ENCODE measurements at places on chromosomes 11 and 22.

DNA sequence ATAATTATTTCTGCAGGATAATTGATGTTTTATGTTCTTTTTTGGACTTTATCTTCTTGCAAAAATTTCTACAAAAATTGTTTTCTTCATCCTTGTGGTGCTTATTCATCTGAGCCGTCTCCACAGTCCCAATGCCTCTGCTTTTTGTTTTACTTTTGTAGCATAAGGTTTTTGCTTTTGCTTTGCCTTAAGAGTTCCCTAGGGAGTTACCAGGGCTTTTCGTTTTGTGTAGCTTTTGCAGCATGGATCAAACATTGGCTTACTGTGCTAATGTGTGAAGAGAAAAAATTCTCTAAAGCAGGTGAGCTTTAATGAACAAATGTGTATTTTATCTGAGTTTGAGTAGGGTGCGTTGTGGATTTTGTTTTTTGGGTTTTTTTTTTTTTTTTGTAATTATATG, 11.8 kb downstream of the XBP1 start:
- DNase-seq: no peak

GRCh38 chr22:27986937-27987336, 67.9 kb upstream of the PITPNB start:
- no peak for DNase-seq

GRCh38 chr22:47249370-47249928, 487.0 kb downstream of the TBC1D22A start:
- DNase-seq: no peak

- no peak for DNase-seq
Observed at GRCh38 chr11:11607772-11608171, 14.0 kb downstream of the GALNT18 start.

DNA sequence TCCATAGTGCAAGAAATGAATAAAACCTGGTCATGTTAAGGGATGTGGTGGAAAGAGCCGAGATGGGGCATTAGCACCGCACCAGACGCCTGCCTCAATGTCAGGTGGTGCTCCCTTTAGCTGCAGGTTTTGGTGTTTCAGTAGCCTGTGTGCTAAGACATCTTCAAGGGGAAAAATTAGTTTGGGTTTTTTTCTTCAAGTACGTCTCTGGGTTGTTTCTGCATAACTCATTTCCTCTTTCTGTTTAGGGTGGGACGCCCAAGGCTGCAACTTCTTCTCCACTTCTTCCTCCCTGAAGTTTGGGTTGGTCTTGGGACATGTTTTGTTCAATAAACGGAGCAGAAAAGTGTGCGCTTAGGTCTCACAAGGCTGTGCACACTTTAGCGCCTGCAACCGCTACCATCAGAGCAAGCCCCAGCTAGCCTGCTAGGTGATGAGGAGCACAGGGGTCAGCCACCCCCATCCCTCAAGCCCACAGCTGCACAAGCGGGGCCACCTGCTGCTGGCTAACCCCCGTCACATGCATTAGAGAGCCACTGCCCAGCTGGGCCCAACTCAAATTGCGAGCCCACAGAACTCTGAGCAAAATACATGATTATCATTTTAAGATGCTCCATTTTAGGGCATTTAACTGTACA, 1495.7 kb downstream of the TBC1D22A start:
- no peak for DNase-seq

DNA sequence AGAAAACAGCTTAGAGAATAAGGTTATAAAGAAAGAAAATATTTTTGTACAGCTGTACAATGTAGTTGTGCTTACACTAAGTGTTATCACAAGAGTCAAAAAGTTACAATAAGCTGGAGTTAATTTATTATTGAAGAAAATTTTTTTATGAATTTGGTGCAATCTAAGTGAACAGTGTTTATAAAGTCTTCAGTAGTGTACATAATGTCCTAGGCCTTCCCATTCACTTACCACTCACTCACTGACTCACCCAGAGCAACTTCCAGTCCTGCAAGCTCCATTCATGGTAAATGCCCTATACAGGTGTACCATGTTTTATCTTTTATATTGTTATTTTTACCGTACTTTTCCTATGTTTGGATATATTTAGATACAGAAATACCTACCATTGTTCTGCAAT, 34.7 kb downstream of the GDPD4 start:
- DNase-seq: no peak

DNA sequence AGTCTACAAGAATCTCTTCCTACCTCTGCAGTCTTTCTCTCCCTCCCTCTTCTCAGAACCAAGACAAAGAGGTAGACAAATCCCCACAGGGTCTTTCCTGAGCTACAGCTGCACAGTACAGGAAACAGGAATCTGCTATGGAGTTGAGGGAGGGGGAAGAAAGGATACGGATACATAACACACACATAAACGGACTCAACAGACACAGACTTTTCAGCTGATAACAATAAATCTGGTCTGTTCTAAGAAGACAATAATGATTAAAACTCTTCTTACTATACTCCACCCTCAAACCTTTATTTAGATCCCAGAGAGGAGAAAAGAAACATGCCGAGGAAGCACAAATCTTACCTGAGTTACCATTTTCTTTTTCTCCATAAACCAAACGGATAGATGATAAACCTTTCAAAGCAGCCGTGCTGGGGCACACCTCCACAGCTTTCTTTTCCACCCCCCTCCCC, 122.2 kb downstream of the APOL5 start:
- DNase-seq: no peak

- DNase-seq: no peak
Observed at GRCh38 chr22:17117890-17118289, 3.3 kb downstream of the TMEM121B start.

- DNase-seq: no peak
Observed at GRCh38 chr11:44920451-44920850, 30.2 kb downstream of the TP53I11 start.

DNA sequence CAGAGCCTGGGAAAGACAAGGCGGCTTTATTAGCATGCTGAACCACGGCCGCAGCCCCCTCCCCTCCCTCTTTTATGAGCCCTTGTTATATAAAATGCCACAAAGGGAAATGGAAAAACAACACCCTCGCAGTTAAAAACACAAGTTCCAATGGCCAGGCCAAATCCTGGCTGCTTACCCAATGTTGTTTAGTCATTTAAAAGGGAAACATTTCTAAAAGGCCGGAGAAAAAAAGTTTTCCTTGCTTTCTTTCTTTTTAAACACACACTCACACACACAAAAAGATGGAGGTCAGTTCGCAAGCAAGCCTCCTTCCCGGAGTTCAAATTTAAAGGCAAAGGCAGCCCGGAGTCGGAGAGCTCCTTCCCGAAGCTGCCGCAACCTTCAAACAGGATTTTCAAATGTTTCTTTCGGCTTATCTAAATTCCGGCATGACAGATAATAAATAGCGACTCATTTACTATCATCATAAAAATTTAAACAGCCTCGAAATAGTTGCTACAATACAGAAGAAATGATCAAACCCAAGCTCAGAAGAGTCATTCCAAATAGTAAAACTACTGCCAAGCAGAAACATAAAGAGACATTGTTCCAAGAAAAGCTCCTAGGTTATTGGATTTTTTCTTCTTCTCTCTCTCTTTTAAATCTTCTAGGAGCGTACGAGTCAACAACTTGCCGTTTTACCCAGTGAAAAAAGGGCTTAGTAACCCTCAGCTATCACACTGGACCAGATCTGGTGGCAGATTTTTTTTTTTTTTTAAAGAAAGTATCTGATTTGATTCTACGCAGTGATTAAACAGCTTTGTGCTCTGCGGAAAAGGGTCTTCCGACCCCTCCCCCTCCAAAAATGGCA, 3.5 kb downstream of the PHF21B start:
- no peak for DNase-seq

DNA sequence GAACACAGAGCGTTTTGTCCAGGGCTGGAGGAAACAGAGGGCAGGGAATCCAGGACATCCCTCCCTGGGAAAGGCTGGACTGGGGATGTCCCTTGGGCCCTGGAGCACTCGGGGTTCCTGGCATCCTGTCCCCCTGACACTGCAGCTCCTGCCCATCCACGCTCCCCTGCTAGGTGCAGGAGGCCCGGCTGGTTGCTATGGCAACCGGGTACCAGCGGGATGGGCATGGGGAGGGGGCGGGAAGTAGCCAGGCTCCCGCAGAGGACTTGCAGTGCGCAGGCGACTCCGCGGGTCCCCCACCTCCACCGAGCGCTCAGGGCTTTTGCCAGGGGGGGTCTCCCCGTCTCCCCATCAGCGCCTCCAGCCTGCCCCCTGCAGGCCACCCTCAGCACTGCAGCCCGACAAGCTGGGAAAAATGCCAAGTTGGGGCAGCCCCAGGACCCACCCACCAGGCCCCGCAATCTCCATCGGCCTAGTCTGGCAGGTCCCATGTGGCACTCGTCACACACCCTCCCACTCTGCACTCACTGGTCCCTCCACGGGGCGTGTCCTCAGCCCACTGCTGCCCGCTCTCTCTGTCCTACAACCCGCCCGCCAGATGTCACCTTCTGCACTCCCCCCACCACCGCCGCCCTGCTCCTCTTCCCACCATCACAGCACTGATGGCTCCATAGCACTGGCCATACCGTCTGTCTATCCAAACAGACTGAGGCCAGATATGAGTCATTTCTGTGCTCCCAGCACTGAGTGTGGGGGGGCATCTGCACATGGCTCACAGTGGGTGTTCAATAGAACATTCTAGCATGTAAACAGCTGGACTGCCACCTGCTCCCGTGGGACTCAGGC, 31.5 kb downstream of the KIAA0930 start:
- DNase-seq: peak; percentile 93

- no peak for DNase-seq
Observed at GRCh38 chr11:65892661-65893317, 2.3 kb downstream of the CCDC85B start.

DNA sequence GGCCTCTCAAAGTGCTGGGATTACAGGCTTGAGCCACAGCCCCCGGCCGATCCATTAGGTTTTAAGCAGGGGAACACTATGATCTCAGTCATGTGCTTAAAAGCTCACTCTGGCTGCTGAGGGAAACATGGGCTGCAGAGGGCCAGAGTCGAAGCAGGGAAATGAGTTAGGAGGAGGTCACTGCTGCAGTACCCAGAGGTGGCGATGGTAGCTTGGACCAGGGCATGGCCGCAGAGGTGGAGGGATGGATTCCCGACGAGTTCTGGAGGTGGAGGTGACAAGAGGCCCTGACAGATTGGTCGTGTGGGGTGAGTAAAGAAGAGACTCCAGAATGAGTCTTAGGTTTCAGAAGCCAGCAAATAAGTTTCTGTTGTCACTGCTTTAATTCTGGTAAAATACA, 54.4 kb upstream of the INCENP start:
- DNase-seq: no peak

- no peak for DNase-seq
Observed at GRCh38 chr11:79720115-79720514, 279.3 kb upstream of the TENM4 start.

GRCh38 chr11:59818572-59818971, 8.0 kb upstream of the MRPL16 start:
- no peak for DNase-seq

DNA sequence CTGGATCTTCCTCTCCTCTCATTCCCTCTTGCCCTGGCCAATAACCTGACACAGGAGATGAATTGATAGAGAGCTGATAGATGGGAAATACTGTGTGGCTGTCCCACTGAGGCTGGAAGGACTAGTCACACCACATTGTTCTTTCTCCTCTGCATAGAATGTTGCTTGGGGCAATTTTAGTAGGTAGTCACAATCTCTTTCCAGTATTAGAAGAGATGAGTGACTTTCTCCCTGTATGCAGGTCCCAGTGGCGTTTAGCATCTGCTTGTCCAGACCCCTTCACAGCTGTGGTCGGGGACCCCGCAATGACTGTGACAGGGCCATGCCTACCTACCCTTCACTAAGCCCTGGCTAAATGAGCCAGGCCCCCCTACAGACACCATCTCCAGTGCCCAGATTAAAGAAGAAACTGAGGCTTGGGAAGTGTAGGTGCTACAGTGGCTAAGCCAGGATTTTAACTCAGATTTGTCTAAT, 24.0 kb upstream of the P2RY2 start:
- DNase-seq: no peak

- DNase-seq: no peak
Observed at GRCh38 chr11:117117681-117118080, 19.5 kb upstream of the SIK3 start.

DNA sequence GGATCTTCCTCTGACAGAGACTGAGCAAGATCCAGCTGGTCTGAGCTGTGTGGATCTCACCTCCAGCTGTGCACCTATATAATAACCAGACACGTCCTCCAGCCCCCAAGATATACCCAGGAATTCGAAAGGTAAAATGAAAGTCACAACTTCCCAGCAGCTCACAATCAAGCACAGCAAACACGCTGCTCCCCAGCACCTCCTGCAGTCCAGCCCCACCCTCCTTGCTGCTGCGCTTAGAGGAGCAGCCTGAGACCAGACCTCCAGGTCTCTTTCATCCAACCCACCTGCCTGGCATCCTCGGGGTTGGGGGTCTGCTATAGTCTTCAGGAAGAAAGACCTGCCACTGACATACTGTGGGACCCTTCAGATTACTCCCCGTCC, 3.0 kb upstream of the APOL4 start:
- no peak for DNase-seq

- no peak for DNase-seq
Observed at GRCh38 chr22:44603767-44604166, 98.2 kb upstream of the PRR5 start.

DNA sequence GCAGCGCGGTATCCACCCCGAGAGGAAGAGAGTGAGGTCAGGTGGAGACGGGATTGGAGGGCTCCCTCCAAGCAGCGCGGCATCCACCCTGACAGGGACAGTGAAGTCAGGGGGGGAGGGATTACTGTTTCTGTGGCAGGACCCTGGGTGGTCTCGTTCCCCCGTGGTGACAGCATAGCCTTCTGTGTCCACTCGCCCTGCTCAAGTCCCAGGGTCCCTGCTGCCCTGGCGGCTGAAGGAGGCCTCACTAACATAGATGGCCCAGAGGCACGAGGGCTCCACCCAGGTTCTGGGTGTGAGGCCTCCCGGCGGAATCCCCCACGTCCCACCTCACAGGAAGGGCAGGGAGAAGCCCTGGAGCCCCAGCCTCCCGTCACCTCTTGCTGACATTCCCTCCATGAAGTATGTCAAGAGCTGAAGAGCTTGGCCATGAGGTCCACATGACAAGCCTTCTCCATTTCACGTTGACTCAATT, 636.1 kb downstream of the BRD1 start:
- no peak for DNase-seq

- no peak for DNase-seq
Observed at GRCh38 chr11:103434073-103434411, 324.8 kb downstream of the DYNC2H1 start.

DNA sequence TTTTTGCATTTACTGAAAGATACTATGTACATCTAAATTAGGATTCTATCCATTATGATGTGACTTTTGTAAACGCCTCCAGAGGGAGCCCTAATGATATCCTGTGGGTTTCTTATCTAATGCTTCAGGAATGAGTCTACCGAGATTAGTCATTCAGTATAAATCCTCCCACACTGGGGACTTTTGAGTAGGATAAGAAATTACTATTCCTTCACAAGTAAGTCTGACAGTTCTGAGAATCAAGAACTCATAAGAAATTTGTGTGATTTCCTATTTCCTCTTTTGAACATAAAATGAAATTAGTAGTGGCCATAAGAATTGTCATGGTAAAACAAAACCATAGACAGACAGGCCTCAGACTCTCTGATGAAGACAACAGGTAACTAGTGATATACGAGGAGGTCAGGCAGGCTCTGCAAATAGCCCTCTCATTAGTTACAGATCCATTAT, 10.0 kb upstream of the OR5M1 start:
- DNase-seq: peak; percentile 3
